ENCODE measurements at places on chromosomes 1 and 21. TPM values are rescaled to one million over a fixed set of nuclear protein-coding genes. Genes with fewer than 3 reads are reported as not detected.

MIER1 gene
- 36.9 TPM for total RNA-seq

RGS13 gene
- total RNA-seq: 0.44 TPM

SELENBP1 gene
- 317 TPM for total RNA-seq

BATF3 gene
- 4.2 TPM for total RNA-seq

SEMA6C gene
- total RNA-seq: 6.9 TPM

HPDL gene
- not detected for total RNA-seq

C1orf226 gene
- total RNA-seq: 7.2 TPM

WNT3A gene
- 8.7 TPM for total RNA-seq

DNA sequence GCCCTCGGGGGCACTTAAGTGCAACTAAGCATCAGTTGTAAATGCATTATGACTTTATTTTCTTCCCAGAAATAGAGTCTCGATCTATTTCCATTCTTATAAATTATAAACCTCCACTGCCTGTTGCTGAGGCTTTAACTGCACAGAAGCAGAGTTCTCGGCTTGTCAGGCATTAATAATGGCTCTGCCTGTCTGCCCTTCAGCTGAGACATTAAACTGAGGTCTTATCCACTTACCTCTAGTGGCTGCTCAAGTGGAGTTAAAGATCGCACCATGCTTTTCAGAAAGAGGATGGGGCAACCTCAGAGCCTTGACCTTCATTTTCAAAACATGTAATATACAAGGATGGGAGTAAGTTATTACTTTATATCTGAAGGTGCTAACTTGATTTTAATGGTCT, 597.6 kb upstream of the PRMT6 start:
- DNase-seq: no peak
- H3K4me3 ChIP-seq: no peak overlapping the region
- no peaks in the 10 kb centered on the region for H3K4me1 ChIP-seq
- no peaks in the 10 kb centered on the region for H3K27me3 ChIP-seq
- no peaks in the 10 kb centered on the region for H3K36me3 ChIP-seq

GRCh38 chr1:239563681-239564080, 177.3 kb downstream of the CHRM3 start:
- H3K4me1 ChIP-seq: no peaks in the 10 kb centered on the region
- H3K27me3 ChIP-seq: no peaks in the 10 kb centered on the region
- H3K4me3 ChIP-seq: no peak overlapping the region
- H3K27ac ChIP-seq: no peak overlapping the region
- no peaks in the 10 kb centered on the region for H3K36me3 ChIP-seq

DNA sequence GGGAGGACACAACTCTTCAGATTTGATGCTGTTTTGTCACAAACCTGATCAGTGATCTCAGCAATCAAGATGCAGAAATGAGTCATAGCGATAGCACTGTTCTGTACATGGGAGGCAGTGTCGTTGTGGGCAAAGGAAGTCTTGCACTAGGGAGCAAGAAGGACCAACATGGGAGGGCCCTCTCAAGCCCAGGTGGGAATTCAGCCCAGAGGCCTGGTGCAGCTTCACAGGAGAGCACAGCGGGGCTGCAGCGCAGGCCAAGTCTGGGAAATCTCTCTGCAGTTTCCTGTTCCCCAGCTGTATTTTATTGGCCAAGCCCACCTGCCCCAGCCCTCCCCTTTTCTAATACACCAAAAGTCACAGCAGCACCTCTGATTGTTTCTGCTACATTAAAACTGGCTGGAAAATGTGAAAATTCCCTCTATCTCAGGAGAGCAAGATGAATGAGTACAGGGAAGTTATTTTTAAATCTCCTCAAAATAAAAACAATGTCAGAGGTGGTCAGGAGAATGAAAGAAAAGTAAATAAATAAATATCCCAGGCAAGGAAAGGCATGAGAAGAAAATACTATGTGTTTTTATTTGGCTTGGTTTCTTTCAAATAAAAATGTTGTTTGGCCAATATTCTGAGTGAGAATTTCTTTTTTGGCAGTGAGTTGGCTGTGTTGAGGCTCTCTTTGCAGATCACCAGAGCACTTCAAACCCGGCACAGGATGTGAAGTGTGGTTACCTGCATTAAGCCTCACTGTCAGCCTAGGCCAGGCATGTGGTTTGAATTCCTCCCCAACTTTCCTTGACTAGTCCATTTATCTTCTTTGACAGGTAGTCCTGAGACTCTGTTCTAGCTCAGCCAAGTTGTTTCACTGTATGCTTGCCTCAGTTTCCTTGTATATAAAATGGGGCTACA, 422.1 kb downstream of the PLPP3 start:
- no peaks in the 10 kb centered on the region for H3K36me3 ChIP-seq
- no peak overlapping the region for H3K4me3 ChIP-seq
- H3K4me1 ChIP-seq: no peaks in the 10 kb centered on the region
- H3K27me3 ChIP-seq: no peaks in the 10 kb centered on the region
- no peak overlapping the region for H3K27ac ChIP-seq

GRCh38 chr1:230307213-230307612, 118.9 kb downstream of the PGBD5 start:
- no peak overlapping the region for H3K27ac ChIP-seq
- H3K4me3 ChIP-seq: no peak overlapping the region
- peaks cover 2% of the 10 kb centered on the region for H3K4me1 ChIP-seq
- no peak for DNase-seq

DNA sequence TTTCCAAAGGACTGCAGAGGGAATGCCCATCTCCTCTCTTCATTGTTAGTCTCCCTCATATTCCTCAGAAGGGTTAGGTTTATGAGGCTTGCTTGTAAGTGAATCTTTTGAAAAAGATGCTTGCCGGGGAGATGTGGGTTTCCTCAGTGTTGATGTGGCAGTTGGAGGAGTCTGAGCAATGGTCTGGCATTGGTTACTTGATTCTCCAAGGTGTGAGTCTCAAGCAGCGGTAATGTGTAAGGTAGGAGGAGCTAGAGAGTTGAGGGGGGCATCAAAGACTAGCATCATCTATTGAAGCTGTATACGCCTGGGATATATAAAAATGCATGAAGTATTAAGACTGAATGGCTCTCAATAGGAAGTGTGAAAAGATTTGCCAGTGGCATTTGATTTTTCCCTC, 21.5 kb downstream of the KHDRBS1 start:
- H3K27ac ChIP-seq: no peak overlapping the region
- no peak overlapping the region for H3K4me3 ChIP-seq
- no peaks in the 10 kb centered on the region for H3K27me3 ChIP-seq
- H3K4me1 ChIP-seq: peaks cover 3% of the 10 kb centered on the region
- H3K36me3 ChIP-seq: peaks cover 51% of the 10 kb centered on the region

DNA sequence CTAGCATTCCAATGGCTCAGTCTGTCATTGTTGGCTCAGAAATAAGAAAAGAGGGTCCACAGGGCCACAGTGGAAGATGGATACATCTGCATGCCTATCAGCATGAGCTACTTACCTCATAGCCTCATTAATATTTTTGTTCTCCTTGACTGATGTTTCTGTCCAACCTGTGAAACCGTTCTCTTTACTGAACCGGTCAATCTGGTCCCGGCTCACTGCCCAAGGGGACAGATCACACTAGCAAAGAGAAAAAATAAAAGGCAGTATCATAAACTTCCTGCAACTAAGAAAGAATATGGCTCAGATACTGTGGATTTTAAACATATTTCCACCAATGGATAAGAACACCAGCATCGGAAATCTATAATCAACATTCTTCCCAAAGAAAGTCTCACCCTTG, 4.7 kb downstream of the RAB29 start:
- no peaks in the 10 kb centered on the region for H3K36me3 ChIP-seq
- H3K27ac ChIP-seq: no peak overlapping the region
- DNase-seq: no peak

DNA sequence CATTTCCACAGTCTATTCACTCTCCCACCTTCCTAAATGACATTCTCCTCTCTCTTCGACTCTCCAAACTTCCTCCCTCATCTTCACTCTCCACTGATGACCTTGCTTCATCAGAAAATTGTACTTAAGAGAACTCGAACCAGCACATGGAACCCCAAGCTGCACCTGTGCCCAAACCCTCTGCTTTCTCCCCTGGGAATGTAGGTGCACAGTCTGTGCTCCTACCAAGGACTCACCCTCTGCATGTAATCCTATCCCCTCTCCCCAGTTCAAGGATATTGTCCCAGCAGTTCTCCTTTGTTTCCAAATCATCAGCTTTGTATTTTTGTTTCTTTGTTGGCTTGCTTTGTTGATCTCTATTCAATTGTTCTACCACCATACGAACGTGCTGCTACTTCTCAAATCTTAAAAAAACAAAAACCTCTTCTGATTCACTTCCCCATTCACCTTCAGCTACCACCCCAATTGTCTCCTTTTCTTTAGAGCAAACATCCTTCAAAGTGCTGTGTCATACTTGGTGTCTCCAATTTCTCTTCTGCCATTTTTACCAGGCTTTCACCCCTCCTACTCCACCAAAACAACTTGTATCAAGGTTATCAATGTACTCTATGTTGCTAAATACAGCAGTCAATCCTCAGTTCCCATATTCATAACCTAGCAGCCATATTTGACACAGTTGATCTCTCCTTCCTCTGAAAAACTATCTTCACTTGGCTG, 26.8 kb downstream of the RAB3B start:
- no peaks in the 10 kb centered on the region for H3K36me3 ChIP-seq
- no peak for DNase-seq
- no peaks in the 10 kb centered on the region for H3K27me3 ChIP-seq
- no peaks in the 10 kb centered on the region for H3K4me1 ChIP-seq
- no peak overlapping the region for H3K27ac ChIP-seq

- H3K27me3 ChIP-seq: no peaks in the 10 kb centered on the region
- H3K4me1 ChIP-seq: no peaks in the 10 kb centered on the region
- DNase-seq: no peak
These were observed 374.6 kb upstream of the USP24 start for GRCh38 chr1:55589671-55590297.

- DNase-seq: no peak
- no peaks in the 10 kb centered on the region for H3K36me3 ChIP-seq
- no peaks in the 10 kb centered on the region for H3K27me3 ChIP-seq
- H3K4me3 ChIP-seq: no peak overlapping the region
- H3K4me1 ChIP-seq: peaks cover 43% of the 10 kb centered on the region
These were observed 102.8 kb downstream of the ETS2 start for GRCh38 chr21:38908537-38908936.

DNA sequence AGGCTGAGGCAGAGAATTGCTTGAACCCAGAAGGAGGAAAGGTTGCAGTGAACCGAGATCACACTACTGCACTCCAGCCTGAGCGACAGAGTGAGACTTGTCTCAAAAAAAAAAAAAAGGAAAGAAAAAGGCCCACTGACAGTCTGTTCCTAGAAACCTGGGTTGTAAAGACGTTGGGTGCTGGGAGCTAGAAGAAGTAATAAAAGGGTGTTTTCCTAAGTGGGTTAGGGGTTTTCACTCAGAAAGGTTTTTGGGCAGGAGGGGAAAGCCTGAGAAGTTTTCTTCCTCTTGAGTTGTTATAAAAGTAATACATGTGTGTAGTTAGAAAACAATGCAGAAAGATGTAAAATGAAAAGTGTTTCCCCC, 25.4 kb downstream of the CELA3A start:
- H3K4me3 ChIP-seq: no peak overlapping the region
- H3K27ac ChIP-seq: no peak overlapping the region
- no peaks in the 10 kb centered on the region for H3K36me3 ChIP-seq
- H3K27me3 ChIP-seq: no peaks in the 10 kb centered on the region

DNA sequence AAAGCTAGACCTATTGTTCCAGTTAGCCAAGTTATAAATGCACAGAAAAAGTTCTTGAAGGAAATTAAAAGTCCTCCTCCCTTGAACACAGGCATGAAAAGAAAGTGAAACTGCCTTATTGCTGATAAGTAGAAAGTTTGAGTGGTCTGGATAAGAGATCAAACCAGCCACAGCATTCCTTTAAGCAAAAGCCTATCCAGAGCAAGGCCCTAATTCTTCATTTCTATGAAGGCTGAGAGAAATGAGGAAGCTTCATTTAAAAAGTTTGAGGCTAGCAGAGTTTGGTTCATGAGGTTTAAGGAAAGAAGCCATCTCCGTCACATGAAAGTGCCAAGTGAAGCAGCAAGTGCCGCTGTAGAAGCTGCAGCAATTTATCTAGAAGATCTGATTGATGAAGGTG, 2.7 kb upstream of the SSX2IP start:
- no peaks in the 10 kb centered on the region for H3K36me3 ChIP-seq
- H3K27me3 ChIP-seq: no peaks in the 10 kb centered on the region
- peak overlapping the region; percentile 45 for H3K27ac ChIP-seq
- no peak for DNase-seq
- no peak overlapping the region for H3K4me3 ChIP-seq

- no peaks in the 10 kb centered on the region for H3K27me3 ChIP-seq
- DNase-seq: no peak
- no peaks in the 10 kb centered on the region for H3K4me1 ChIP-seq
These were observed 10.8 kb downstream of the KCNN3 start for GRCh38 chr1:154859151-154859785.

DNA sequence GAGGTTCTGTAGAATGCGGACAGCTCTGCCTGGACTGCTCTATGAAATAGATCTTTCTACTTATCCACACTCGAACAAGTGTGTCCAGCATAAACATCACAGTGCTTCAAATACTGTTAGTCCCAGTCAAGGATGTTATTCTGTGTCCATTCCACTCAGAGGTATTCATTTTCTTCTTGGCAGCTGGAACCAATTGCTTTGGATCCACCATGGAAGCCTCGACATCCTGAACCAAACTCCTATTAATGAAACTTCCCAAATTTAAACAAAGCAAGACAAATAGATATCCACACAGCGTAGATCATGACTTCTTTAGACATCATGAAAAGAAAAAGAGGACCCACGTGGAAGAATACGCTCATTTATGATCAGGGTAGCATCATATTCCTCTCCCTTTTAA, 95.8 kb downstream of the DISC1 start:
- no peaks in the 10 kb centered on the region for H3K36me3 ChIP-seq

GRCh38 chr1:206029484-206029883, 5.8 kb upstream of the CTSE start:
- no peak for DNase-seq
- peaks cover 19% of the 10 kb centered on the region for H3K4me1 ChIP-seq
- H3K36me3 ChIP-seq: no peaks in the 10 kb centered on the region
- no peaks in the 10 kb centered on the region for H3K27me3 ChIP-seq
- H3K27ac ChIP-seq: no peak overlapping the region

- H3K36me3 ChIP-seq: no peaks in the 10 kb centered on the region
- H3K4me1 ChIP-seq: no peaks in the 10 kb centered on the region
- H3K4me3 ChIP-seq: no peak overlapping the region
- no peak for DNase-seq
These were observed 61.4 kb upstream of the DIRAS3 start for GRCh38 chr1:68111519-68112436.

GRCh38 chr1:231719485-231720183, 93.0 kb downstream of the DISC1 start:
- H3K27ac ChIP-seq: no peak overlapping the region
- H3K4me3 ChIP-seq: no peak overlapping the region
- H3K27me3 ChIP-seq: no peaks in the 10 kb centered on the region
- no peaks in the 10 kb centered on the region for H3K36me3 ChIP-seq
- H3K4me1 ChIP-seq: no peaks in the 10 kb centered on the region
- no peak for DNase-seq

GRCh38 chr1:117009132-117009531, 7.6 kb downstream of the CD101 start:
- H3K4me3 ChIP-seq: no peak overlapping the region
- H3K4me1 ChIP-seq: no peaks in the 10 kb centered on the region
- no peaks in the 10 kb centered on the region for H3K27me3 ChIP-seq
- no peak overlapping the region for H3K27ac ChIP-seq

DNA sequence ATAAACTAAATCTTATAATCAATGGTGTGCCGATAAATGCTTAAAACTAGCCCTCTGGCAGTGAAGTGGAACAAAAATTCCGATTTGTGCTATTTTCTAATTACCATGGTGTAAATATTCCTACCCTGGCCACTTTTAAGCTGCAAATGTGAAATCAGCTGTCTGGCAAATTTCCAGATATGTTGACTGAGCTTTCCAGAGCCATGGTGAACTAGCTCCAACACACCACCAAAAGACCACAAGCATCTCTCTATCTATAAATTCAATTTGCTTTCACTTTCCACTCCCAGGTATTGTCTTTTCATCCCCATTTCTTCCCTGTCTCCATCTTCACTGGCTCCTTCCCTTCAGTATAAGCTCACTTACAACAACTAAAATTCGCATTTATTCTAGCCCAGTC, 152.3 kb upstream of the RGS18 start:
- no peak for DNase-seq
- no peaks in the 10 kb centered on the region for H3K4me1 ChIP-seq
- no peak overlapping the region for H3K4me3 ChIP-seq
- H3K27ac ChIP-seq: no peak overlapping the region

Measured in upper lobe of left lung (tissue), 6 donors.